Foreskin fibroblast (primary cell): ENCODE measurements at places on chromosomes 12 and 14.

DNA sequence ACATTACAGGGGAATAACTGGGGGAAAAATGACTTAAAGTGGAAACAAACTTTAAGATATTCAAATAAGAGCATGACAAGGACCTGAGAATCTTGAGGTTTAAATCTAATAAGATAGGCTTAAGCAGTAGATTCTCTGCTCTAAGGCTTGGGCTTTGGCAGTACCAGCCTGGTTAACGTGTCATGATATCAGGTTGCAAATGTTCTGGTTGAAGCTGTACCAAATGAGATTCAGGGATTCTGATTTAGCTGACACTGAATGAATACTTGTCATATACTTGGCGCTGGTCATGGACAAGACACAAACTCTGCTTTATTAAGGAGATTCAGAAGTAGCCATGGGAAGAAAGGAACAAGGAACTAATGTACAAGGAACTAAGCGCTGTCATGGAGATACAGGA, 6.1 kb downstream of the TCP11L2 start:
- no peak for DNase-seq

DNA sequence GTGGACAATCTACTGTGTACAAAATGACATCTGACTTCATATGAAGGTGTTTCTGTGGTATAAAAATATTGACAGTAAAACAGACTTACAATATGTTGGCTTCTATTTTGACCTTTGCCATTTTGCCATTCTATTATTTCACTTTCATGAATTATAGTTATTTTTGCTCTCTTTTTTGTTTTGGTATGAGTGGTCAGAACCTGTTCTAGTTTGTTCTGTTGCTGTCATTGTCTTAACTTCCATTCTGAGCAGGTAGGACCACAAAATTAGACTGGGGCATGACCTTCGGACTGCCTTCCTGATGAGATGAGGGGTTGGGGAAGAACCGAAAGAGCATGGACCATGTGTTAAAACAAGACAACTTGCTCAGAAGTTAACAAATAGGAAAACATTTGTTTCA, 36.5 kb upstream of the IFNG-AS1 start:
- no peak for DNase-seq

- no peak for DNase-seq
These were observed 39.2 kb downstream of the COX16 start for GRCh38 chr14:70320294-70320693.

DNA sequence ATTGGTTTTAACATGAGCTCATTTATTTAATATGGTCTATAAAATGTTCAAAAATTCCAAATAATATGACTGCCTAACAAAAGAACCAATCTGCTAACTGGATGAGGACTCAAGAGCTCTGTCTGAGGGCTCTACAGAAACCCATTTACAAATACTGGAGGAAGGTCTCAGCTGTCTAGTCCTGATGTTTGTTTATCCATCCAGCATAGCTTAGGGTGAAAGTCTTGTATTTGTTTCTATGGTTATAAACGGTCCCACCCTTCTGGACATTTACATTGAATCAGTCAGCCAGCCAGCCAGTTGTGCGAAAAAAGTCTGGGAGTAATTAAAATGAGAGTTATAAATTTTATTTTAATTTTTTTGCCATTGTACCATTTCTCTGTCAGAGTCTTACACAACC, 220.7 kb downstream of the BMP4 start:
- no peak for DNase-seq

- no peak for DNase-seq
These were observed 265.0 kb downstream of the CACNA1C start for GRCh38 chr12:2317772-2318171.

GRCh38 chr14:30751646-30752416, 122.5 kb upstream of the COCH start:
- DNase-seq: no peak
